Fibroblast of skin of back (primary cell): ENCODE measurements at places on chromosomes 1 and 21.

DNA sequence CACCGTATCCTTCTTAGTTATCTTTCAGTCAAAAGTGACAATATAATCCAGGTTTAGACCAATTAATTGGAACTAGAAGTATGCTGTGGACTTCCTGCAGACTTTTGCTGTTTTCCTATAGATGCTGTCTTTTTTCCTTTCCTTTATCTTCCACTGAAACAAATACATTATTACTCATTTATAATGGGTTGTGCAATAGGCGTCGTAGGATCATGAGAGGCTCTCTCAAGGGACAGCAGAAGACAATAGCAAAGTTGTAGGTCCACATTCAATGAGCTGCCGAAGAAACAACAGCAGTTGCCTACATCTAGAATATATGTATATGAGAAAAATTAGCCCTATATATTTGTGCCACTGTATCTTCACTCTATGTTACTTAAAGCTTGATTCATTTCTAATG is 371.6 kb downstream of the AMY1C start:
- DNase-seq, result no peak

DNA sequence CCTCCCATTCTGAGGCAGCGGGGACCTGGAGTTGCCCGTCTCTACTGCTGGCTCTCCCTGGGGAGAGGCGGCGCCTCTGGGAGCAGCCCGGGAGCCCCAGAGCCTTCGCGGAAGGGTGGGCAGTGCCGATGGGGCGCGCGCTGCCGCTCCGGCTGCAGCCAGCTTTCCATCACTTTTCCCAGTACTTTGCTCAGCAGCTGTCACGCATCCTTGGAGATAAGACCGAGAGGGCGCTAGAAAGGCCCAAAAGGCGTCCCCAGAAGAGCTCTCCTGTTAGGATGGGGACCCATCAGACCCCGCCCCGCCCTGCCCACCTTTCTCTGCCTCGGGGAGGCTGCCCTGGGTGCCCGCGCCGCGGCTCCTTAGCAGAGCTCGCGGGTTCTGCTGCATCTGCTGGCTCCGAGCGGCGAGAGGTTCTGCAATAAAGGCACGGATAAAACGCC is 534 bp downstream of the KCNH1 start:
- peak; percentile 32 for DNase-seq

DNA sequence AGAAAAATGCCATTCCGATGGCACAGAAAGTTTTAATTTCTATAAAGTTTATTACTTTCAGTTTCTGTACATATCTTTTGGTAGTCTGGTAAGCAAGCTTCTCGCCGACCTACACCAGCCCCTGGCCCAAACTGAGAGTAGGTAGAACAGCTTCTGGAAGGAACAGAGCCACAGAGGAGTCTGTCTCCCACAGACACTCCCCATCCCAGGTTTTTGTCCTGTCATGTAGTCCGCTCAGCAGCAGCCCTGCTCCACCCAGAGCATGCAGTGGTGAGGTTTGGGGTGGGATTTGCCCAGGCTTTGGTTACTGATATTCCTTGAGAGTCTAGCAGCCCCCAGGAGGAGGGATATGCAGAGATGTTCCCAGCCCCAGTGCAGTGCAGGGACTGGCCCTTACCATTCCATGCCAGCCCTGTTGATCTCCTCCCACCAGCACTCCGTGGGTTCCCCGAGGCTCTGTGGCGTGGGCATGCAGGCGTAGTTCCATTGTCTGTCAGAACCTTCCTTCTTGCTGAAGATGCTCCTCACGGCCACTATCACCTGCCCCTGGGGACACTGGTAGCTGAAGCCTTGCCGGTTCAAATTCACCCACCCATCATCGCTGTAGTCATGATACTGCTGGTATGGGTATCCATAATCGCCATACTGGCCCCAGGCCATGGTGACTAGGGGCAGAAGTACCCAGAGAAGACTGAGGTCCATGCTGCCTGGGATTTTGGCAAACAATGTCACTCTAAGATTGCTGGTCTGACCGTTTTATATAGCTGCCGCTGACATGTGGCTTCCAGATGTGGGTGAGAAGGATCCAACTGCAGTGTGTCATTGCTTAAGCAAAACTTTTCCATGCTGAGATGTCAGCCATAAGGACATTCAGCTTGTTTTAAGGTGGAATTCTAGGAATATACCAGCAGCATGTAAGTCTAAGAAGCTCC is at the start of gene DPT:
TSS of gene DPT (minus strand) at position 734 of the 932 bp plus-strand sequence. CDS start at position 702, 32 bp downstream.
- peak; percentile 54 for DNase-seq

- peak; percentile 23 for DNase-seq
These were observed 28.5 kb upstream of the RLF start for GRCh38 chr1:40132383-40133311.

DNA sequence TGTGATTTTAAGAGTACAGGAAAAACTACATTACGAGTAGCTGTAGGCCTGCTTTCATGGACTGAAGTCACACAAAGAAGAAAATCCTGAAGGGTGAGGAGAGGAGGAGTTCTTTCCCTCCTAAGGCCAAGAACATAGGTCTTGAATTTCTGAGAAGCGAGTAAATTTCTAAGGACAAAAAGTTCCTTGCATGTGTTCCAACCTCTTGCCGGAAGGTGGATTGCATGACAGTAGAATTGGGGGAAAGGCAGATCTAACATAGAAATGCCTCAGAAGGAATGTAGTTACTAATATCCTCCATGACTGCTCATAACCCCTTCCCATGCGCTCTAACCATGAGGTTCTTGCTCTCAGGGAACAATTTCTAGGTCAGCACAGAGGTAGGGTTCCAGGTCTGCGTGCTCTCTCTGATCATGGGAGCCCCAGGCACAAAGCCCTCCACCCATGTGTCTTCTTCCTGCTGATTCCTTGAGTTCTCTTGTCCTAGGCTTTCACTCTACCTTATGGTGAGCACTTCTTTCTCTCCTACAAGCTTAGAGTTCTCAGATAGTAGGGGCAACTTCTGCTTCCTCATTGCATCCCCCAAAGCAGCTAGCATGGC is 13.7 kb downstream of the CD2 start:
- DNase-seq, result no peak

DNA sequence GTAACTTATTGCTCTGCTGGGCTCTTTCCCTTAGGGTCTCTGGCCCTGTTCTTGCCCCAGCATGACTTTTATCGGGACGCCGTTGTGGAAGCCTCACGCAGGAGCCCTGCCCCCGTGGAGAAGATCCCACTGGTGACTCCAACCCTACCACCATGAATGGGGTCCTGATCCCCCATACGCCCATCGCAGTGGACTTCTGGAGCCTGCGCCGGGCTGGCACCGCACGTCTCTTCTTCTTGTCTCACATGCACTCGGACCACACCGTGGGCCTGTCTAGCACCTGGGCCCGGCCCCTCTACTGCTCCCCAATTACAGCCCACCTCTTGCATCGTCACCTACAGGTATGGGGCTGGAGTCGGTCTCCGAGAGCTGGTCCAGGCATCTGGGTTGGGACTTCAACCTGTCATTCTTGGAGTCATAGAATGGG is 322 bp downstream of the DCLRE1B start:
- DNase-seq, result no peak

DNA sequence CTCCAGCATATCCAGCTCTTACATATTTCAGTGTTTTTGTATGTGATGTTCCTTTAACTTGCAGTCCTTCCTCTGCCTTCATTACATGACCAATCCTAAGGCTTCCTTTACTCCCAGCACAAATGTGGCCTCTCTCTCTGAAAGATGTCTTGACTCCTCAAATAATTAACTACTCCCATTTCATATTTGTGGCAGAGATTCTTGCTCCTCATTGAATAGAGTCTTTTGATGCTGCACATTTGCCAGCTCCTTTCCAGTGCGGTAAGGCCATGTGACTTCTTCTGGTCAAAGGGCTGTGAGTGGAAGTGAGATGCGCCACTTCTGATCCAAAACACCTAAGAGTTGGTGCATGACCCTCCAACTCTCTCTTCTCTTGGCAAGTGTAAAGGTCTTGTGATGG is 19.1 kb upstream of the LAMC1 start:
- DNase-seq, result no peak

DNA sequence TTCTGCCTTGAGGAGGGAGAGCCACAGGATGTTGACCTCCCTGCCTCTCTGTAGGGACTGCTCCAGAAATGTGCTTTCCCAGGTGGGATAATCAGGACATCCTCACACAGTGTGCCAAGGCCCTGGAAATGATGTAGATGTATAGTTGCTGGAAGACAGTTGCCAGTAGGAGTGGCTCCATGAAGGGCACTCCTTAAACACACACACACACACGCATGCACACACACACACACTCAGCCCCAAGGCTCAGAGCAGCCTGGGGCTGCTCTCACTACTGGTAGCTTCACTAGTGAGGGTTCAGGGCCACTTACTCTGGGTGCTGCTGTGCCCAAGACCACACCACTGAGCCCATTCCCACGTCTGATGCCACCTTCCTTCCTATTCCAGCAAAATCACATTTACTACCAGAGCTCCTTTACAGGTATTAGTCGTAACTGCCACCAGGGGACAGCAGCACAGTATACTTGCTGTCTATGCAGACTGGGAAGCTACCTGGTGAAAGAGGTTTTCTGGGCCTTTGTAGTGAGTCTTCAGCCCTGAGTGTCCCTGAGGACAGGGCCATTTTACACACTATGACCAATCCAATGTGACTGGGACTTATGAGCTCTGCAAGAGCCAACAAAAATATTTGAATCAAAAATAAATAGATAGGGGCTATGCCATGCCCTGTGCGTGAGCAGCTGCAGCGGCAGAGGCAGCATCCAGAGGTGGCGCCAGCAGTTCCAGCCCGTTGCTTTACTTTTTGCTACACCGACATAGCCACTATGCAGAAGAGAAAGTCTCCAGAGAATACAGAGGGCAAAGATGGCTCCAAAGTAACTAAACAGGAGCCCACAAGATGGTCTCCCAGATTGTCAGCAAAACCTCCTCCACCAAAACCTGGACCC is 15.0 kb downstream of the CRNN start:
- DNase-seq, result peak; percentile 7

GRCh38 chr1:87146538-87146937 is 182.1 kb upstream of the LMO4 start:
- DNase-seq, result no peak

GRCh38 chr1:202029727-202030126 is 19.3 kb downstream of the ELF3 start:
- no peak for DNase-seq

DNA sequence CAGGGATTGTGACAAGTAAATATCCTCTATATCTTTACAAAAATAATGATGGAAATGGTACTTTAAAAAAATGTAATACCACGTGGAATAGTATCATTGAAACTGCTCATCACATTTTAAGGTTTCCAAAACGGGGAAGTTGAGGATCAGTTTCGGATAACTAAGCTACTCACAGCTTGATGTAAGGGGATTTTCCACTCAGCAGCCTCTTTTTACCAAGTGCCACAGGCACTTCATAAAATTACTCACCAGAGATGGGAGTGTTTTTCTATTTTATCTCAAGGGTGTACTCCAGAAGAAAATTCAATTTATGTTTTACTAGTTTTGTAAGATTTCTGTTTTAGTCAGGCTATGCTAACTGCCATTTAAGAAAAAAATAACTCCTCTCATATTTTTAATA is 91.7 kb downstream of the TPR start:
- DNase-seq, result no peak

- DNase-seq, result peak; percentile 66
These were observed 6.0 kb downstream of the CADM3 start for GRCh38 chr1:159177272-159177907.

- DNase-seq, result no peak
These were observed 125.0 kb downstream of the FOXD2 start for GRCh38 chr1:47562799-47563198.

DNA sequence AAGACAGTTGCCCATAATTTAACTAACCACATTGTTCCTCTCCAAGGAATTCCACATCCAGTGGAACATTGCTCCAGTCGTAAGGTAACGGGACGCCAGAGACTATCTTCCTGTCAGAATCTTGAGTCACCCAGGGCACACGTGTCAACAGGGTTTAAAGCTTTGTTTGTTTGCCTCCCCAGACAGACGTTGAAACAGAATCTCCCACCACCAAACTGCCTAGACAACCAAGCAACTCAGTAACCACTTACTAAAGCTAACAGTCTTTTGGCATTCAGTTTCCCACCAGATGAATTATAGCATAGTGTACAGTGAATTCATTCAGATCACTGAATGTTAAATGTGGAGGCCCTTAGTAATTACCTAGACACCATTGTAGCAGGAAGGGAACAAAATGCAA is 439.5 kb downstream of the PLPP3 start:
- no peak for DNase-seq
